ENCODE measurements at places on chromosomes 4 and X. TPM values are rescaled to one million over a fixed set of nuclear protein-coding genes. Genes with fewer than 3 reads are reported as not detected.

Gene STPG2
- 0.02 TPM for polyA plus RNA-seq

Gene GLOD5
- 0.15 TPM for polyA plus RNA-seq

Gene ATP2B3
- polyA plus RNA-seq: not detected

Gene NLRP2B
- not detected for polyA plus RNA-seq

Gene DCAF12L2
- 0.16 TPM for polyA plus RNA-seq

Gene BGN
- 11.6 TPM for polyA plus RNA-seq

Gene AMTN
- 0.09 TPM for polyA plus RNA-seq

Gene OTC
- 0.12 TPM for polyA plus RNA-seq

Gene ARHGEF6
- polyA plus RNA-seq: 1.3 TPM

Gene MXRA5
- 1.6 TPM for polyA plus RNA-seq

Gene ADRA2C
- polyA plus RNA-seq: 1.1 TPM

Gene TCEAL6
- not detected for polyA plus RNA-seq

Gene EREG
- polyA plus RNA-seq: 5.9 TPM

Gene VCX
- 0.29 TPM for polyA plus RNA-seq

Gene FAAH2
- polyA plus RNA-seq: 5.7 TPM

Gene FABP2
- not detected for polyA plus RNA-seq

Gene SCLT1
- 4.3 TPM for polyA plus RNA-seq

Gene PPARGC1A
- 0.49 TPM for polyA plus RNA-seq

Gene GPR173
- 0.18 TPM for polyA plus RNA-seq

Gene GSX2
- not detected for polyA plus RNA-seq

Gene ZNF185
- polyA plus RNA-seq: 220 TPM

Gene UGT2A3
- not detected for polyA plus RNA-seq

Gene DGKK
- polyA plus RNA-seq: not detected

Gene MCTS1
- polyA plus RNA-seq: 32.5 TPM

Gene MAGEH1
- polyA plus RNA-seq: 3.7 TPM

Gene SLC10A4
- polyA plus RNA-seq: 0.14 TPM

Gene NEUROG2
- not detected for polyA plus RNA-seq

All from esophagus (tissue), 2 donors.